ENCODE measurements at places on chromosomes 12 and 14.

DNA sequence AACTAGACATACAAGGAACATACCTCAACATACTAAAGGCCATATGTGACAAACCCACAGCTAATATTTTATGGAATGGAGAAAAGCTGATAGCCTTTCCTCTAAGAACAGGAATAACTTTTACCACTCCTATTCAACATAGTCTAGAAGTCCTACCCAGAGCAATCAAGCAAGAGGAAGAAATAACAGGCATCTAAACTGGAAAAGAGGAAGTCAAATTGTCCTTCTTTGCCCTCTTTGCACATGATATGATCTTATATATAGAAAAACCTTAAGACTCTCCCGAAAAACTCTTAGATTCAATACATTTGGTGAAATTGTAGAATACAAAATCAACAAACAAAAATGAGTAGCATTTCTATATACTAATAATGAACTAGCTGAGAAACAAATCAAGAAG lies 110.0 kb downstream of the ATP23 start:
- no peaks in the 10 kb centered on the region for H3K36me3 ChIP-seq
- peaks cover 2% of the 10 kb centered on the region for H3K27me3 ChIP-seq
- H3K4me3 ChIP-seq = no peak overlapping the region
- no peaks in the 10 kb centered on the region for H3K4me1 ChIP-seq
- DNase-seq = no peak

- no peak overlapping the region for H3K4me3 ChIP-seq
- DNase-seq = no peak
- H3K4me1 ChIP-seq = no peaks in the 10 kb centered on the region
- no peak overlapping the region for H3K27ac ChIP-seq
These were observed 80.0 kb downstream of the ACTN1 start for GRCh38 chr14:68899033-68899603.

DNA sequence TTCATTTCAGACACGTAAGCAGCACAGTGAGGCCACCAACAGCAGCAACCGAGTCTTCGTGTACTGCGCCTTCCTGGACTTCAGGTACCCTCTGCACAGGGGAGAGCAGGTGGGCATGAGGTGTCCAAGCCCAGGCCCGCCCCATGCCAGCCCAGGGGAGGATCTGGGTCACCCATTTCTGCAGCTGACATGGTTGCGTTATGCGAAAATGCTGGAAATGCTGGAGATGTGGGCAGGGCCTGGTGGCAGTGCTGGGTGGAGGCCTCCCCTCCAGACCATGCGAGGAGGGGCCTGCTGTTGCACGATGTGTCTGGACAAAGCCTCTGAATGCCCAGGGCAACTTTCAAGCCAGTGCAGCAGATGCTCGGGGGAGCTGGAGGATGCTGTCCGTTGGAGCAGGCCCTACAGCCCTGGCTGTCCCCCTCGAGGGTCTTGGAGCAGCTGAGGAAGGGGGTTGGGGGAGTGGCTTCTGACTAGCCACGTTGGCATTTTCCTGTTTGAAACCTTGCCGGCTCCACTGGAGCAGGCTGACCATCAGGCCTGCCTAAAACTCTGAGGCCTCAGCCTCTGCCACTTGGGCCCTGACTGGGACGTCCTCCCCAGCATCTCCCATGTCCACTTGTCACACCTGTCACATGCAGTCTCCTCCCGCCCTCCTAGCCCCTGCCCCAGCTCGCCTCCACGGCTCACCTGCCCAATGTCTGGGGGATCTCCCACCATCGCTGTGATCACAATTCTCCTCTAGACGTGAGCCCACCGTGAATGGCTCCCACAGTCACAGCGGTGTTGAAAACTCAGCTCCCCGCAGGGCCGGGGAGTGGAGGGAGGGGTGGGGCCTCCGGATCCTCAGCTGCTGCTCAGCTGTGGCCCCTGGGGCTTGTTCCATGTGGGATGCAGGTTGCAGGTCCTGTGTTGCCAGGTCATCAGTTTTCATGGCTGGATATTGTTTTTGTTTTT lies 123.4 kb downstream of the ADGRD1 start:
- H3K4me3 ChIP-seq = no peak overlapping the region
- H3K4me1 ChIP-seq = no peaks in the 10 kb centered on the region
- H3K27me3 ChIP-seq = no peaks in the 10 kb centered on the region

GRCh38 chr14:65866886-65867285 lies 454.4 kb downstream of the FUT8 start:
- no peaks in the 10 kb centered on the region for H3K4me1 ChIP-seq
- DNase-seq = no peak
- H3K27ac ChIP-seq = no peak overlapping the region
- no peaks in the 10 kb centered on the region for H3K36me3 ChIP-seq
- no peak overlapping the region for H3K4me3 ChIP-seq

GRCh38 chr12:45355730-45356129 lies 139.8 kb downstream of the ANO6 start:
- no peaks in the 10 kb centered on the region for H3K27me3 ChIP-seq
- no peak overlapping the region for H3K27ac ChIP-seq
- DNase-seq = no peak
- H3K4me1 ChIP-seq = no peaks in the 10 kb centered on the region
- H3K4me3 ChIP-seq = no peak overlapping the region

GRCh38 chr14:55556929-55557623 lies 22.9 kb upstream of the KTN1 start:
- no peak overlapping the region for H3K27ac ChIP-seq
- H3K36me3 ChIP-seq = no peaks in the 10 kb centered on the region
- H3K4me1 ChIP-seq = no peaks in the 10 kb centered on the region
- DNase-seq = no peak
- H3K27me3 ChIP-seq = no peaks in the 10 kb centered on the region

DNA sequence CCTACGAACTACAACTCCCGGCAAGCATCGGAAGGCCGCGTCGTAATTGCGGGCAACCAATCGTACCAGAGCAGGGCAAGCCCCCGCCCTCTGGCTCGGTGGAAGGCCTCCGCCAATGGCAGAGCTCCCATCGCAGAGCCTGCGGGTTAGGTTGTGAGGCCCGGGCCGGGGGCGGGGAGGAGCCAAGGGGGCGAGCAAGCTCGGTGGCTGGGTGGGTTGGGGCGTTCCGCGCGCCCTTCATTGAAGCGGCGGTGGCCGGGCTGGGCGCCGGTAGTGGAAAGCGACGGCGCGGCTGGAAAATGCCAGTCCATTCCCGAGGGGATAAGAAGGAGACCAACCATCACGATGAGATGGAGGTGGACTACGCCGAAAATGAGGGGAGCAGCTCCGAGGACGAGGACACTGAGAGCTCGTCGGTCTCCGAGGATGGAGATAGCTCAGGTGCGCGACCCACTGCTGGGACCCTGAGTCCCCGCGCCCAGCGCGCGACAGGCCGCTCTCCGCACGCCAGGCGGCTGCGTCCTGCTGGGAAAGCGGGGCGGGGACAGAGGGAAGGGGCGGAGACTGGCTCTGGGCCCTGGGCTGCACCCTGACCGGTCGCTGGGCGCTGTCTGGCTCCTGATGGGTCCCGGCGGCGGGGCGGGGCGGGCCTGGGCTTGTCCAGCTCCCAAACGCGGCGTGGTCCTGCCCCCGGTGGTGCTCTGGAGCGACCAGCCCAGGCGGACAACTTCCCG lies at the start of gene BRMS1L:
BRMS1L (plus strand) TSS at position 121 of the 734 bp plus-strand sequence; CDS start at position 300, 179 bp downstream.
- DNase-seq = peak; percentile 97
- no peaks in the 10 kb centered on the region for H3K27me3 ChIP-seq
- H3K36me3 ChIP-seq = no peaks in the 10 kb centered on the region
- peak within 1 kb of the TSS; percentile 100 for H3K4me3 ChIP-seq
- H3K4me1 ChIP-seq = peaks cover 11% of the 10 kb centered on the region
- H3K27ac ChIP-seq = peak within 1 kb of the TSS; percentile 75

- DNase-seq = no peak
- no peaks in the 10 kb centered on the region for H3K4me1 ChIP-seq
- H3K36me3 ChIP-seq = peaks cover 9% of the 10 kb centered on the region
- H3K27me3 ChIP-seq = no peaks in the 10 kb centered on the region
- H3K4me3 ChIP-seq = no peak overlapping the region
- no peak overlapping the region for H3K27ac ChIP-seq
These were observed 151.1 kb downstream of the DPF3 start for GRCh38 chr14:72742838-72743195.

All from B cell (primary cell).